ENCODE measurements at places on chromosomes 7 and 10.

- no peak for DNase-seq
These were observed 4.7 kb downstream of the CYP3A7 start for GRCh38 chr7:99730238-99730810.

- DNase-seq = no peak
These were observed 1189.6 kb downstream of the SORCS1 start for GRCh38 chr10:105974803-105975456.

DNA sequence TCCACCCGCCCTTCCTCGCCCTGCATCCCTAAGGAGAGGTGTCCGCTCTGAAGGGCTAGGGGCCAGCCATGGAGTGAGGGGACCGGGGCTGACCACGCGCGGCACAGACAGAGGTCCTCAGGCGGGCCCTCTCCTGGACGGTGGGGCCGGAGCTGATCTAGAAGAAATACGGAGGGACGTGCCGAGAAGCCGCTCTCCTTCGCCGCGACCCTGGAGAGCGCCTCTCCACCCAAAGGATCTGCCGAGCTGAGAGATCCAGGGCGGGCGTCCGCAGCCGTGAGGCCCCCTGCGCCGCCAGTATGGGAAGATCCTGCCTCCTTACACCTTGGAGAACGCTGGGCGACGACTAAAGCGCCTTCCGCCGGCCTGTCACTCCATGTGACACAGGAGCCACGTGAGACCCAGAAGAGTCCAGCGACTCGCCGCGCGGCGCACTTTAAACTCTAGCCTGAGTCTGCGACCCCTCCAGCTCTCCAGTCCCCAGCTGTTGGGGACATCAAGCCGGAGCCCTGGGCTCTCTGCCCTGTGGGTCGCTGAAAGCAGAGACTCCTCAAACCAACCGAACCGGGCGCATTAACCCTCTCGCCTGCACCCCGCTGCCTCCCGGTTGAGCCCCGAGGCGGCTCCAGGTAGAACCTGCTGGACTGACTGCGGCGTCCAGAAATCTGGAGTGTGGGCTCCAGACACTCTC is 1.5 kb upstream of the SFMBT2 start:
- no peak for DNase-seq

GRCh38 chr7:5424749-5425506 is 1.3 kb upstream of the TNRC18 start:
- peak; percentile 38 for DNase-seq

DNA sequence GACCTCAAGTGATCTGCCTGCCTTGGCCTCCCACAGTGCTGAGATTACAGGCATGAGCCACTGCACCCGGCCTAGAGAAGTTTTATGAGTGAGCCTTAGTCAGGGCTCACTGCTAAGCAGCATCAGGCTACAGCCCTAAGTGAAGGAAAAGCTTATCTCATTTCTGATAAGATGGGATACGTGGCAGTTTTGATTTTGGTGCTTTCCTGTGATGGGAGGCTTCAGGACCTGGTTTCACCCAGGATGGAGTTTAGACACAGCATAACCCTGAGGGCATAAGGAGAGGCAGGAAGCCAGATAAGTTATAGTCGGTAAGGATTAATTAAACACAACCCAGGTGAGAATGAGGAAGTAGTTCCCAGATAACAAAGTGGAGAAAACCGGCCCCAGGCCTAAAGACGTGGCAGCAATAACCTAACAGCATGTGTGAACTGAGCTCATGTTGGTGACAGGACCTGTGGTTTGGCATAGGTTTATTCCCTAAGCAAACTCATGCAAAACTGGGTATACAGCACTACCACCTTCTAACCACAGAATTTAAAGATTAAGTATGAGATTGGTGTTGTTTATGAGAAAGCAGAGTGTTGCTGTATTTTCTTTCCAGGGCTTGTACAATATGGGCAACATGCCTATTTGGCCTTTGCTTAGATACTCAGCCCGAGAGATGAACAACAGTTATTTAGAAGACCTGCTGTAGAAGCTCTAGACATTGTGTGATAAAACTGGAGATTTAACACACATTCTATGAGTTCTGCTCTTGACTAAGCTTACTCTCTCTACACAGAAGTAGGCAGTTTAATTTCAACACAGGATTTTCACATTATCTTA is 119.4 kb downstream of the COL28A1 start:
- DNase-seq = no peak

DNA sequence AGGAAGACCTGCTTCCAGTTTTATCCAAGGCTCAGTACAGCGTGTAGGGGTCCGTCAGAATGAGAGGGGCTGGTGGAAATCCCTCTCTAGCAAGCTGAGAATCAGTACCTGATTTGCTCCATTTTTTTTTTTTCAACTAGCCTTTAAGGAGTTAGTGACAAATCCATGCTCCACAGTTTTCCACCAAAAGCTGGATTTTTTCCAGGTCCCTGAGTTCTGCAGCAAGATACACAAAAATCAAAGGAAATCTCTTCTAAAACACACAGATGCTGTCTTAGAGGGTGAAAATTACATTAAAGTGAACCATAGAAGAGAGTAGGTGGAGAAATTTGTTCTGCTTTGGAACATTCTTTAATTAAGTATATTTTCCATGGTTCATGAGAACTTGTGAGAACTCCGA is 30.4 kb downstream of the MDFIC start:
- DNase-seq = no peak

- no peak for DNase-seq
These were observed 45.4 kb upstream of the ZNF680 start for GRCh38 chr7:64608116-64608910.

GRCh38 chr10:72808001-72808400 is 85.5 kb upstream of the OIT3 start:
- no peak for DNase-seq

Measured in KG1 (cell line).